ENCODE measurements at places on chromosomes 1 and 21.

- DNase-seq, result no peak
Observed at GRCh38 chr1:75616436-75617433, 5.8 kb upstream of the SLC44A5 start.

DNA sequence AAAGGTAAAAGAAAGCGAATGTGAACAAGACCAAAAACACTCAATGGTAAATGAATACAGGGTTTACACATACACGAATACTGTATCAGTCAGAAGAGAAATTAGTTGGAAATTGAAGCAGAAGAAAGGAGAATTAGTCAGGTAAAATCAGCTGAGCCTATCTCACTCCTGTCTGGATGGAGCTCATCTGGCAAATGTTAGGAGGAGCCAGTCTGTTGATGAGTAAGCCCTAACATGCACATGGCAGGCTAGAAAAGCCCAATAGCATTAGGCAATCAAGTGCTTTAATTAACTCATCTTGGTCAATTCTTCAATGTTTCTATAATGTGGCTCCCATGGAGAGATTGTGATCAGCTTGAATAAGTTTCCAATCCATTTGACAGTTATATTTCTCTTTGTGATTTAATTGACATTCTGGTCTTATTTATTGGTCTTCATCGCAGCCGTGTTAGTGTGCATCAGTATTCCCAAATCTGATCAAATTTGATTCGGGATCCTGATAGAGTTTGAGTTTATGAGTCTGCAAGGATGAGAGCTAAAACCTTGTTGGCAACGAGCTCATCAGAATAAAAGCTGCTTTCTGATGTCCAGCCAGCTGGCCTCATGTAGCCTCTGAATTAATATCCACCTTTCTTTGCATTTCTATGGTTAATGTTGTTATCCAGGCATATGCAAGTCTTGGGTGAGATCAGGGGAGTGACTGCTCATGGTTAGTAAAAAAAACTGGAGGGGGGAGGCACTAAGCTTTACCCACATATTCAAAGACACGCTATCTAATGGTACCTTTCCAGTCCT lies 22.1 kb upstream of the KCNA10 start:
- no peak for DNase-seq

GRCh38 chr1:236204039-236204438 lies 61.7 kb downstream of the GPR137B start:
- DNase-seq, result no peak

- no peak for DNase-seq
Observed at GRCh38 chr1:227416156-227416830, 98.0 kb upstream of the CDC42BPA start.

GRCh38 chr1:177274687-177275211 lies 104.0 kb downstream of the BRINP2 start:
- DNase-seq, result no peak

DNA sequence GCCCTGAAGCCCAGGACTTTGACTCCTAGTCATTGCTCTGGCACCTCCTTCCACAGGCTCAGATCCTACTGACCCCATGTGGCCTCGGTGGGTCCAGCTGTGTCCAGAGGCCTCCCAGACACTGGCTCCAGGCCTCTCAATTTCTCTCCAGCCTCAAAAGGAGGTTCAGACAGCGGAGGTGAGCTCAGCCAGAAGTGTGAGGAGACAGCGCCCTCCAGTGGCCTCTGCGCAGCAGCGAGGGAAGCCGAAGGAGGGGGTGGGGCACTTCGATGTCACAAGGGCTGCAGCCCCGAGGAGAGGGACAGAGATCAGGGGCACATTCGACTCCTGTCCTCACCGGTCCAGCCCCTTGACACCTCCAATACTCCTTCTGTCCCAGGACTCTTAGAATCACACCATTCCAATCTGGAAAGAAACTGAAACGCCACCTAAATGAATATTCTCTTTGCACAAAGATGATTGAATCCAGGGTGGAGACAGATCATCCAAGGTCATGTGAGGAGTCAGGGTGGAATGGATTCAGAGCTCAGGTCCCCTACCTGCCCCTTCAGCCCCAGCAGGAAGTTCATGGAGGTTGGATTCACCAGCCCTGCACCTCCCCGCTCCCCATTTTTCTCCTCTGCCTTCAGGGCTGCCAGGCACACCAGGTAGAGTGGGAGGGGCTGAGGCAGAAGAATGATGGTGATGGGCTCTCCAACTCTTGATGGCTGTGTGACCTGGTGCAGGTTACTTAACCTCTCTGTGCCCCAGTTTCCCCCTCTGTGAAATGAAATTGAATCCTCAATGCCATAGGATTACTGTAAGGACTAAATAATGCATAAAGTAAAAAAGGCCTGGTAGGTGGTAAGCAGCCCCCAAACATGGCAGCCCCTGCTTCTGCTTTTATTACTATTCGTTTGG lies 34.8 kb upstream of the ZBTB40 start:
- DNase-seq, result peak; percentile 85

DNA sequence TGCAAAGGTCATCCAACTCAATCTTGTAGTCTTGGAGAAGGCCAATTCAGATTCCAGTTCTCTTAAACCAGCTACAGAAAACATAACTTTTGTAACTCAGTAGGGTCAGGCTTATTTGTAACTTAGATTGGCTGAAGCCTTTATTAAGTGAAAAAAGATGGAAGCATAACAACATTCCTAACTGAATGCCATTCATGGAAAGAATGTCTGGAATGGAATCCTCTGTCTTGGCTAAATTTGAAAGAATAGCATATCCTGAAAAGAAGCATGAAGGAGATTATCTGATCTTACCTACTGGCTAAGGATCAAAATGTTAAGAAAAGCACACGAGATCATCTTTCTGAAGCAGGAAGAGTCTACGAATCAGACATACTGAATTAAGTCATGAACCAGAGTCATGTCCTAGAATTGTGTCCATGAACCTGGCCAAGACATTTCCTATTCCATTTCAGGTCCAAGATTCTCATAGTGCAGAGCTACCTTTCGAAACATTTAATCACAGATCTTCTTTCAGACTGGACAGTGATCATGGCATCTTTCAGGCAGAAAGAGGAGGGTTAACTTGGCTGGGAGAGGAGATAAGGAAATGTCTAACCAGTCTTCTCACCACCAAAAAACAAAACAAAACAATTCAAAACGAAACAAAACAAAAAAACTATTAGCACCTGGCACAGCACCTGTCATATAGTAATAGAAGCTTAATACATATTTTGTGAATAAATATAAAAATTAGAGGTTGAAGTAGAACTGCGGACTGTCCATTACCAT lies 75.6 kb downstream of the XCL2 start:
- DNase-seq, result no peak

- DNase-seq, result no peak
Observed at GRCh38 chr1:30409476-30410152, 313.8 kb downstream of the MATN1 start.

GRCh38 chr1:56811331-56811730 lies 7.9 kb downstream of the FYB2 start:
- no peak for DNase-seq

DNA sequence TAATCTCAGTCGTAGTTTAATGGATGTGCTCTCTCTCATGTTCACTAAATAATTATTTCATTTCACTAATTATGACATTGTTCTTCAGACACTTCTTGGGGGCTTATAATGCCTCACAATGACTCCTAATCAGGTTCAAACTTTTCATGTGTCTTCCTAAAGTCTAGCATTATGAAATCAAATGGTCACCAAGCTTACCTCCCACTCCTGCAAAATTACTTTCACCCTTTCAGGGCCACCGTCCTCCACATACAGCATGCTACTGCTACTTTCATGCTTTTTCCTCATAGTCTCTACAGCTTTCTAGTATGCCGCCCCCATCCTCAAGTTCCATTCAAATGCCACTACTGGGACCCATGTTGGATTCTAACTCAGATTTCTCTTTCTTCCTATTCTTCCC lies 59.8 kb upstream of the C1orf53 start:
- no peak for DNase-seq

GRCh38 chr1:98388441-98388840 lies 273.1 kb upstream of the SNX7 start:
- no peak for DNase-seq

DNA sequence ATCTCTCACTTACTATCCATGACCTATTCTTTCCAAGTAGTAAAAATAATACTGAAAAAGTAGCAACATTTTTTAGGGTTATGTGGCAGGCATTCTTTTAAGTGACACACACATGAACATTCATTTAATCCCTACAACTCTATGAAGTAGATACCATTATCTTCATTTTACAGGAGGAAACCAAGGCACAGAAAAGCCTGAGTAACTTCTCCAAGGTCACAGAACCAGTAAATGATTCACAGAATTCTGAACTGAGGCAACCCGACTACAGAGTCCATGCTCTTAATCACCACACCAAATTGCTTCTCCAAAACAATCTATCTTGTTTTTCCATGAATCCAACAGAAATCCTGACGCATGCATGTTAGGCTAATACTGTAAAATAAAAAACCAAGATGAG lies 17.5 kb downstream of the FUBP1 start:
- DNase-seq, result no peak

- DNase-seq, result no peak
Observed at GRCh38 chr1:36776948-36777831, 257.1 kb downstream of the GRIK3 start.

DNA sequence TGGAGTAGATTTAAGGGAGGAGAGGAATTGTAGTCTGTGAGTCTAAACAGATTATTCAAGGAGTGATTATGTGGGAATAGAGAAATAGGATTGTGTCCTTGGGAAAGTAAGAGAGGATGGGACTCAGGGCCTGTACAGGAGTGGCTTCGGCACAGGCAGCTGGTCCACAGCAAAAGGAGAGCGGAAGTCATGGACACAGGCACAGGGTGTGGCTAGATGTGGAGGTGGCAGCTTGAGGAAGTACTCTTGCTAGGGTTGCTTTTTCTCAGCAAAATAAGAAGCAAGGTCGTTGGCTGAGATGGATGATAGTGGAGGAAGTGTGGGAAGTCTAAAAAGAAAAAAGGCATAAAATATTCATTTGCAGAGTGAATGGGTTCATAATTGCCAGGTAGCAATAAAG lies 18.5 kb upstream of the ZNF648 start:
- DNase-seq, result no peak

DNA sequence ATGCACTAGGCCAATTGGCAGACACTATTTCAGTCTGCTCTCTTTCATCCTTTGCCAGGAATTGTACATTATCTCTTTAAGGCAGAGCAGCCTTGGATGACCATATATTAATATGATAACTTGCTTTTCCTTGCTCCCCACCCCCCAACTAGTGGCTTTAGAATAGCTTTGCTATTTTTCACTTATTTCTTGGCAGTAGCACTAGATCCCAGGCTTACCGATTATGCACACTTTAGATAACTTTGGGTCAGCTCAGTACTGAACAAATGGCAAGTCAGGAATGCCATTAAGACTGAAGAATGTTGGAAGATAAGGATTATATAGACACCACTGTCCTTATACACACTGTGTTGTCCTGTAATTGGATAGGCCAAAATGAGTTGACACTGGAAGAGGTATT lies 146.4 kb downstream of the FGGY start:
- no peak for DNase-seq

- no peak for DNase-seq
Observed at GRCh38 chr21:14686466-14687267, 140.6 kb upstream of the SAMSN1 start.

- no peak for DNase-seq
Observed at GRCh38 chr1:10679496-10680220, 116.8 kb downstream of the CASZ1 start.

DNA sequence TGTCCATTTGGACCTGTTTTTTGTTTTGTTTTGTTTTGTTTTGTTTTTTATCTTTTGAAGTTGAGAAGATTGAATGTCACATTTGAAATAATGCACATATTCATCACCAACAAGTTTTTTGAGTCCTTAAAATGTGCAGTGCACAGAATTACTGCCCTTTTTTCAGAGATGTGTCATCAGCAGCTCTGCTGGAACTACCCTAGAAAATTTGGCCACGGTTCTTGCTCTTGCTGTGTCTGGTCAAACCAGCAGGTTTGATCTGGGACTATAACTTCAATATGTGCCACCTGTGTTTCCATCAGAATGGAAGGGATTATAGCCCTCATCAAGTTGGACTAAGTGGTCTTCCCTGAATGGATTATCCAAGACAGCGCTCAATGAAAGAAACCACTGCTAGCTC lies 24.1 kb upstream of the CNN3 start:
- DNase-seq, result no peak

DNA sequence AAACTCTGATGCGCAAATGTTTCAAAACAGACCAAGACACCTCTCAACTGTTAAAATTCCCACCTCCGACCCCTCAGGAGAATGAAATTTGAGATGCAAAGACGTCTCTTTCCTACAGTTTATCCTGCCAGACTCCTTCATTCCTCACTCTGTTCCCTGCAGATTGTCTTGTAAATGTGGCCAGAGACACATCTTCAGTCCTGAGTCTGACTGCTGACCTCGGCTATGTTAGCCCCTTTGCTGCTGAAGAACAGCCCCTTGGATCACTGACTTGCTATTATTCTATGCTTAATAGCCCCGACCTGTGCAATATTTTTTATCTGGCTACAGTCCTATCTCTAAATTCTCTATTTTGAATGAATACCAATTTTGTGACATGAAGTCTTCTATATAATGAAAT lies 16.6 kb upstream of the ESRRG start:
- no peak for DNase-seq

- no peak for DNase-seq
Observed at GRCh38 chr1:95655321-95656020, 421.5 kb downstream of the RWDD3 start.

DNA sequence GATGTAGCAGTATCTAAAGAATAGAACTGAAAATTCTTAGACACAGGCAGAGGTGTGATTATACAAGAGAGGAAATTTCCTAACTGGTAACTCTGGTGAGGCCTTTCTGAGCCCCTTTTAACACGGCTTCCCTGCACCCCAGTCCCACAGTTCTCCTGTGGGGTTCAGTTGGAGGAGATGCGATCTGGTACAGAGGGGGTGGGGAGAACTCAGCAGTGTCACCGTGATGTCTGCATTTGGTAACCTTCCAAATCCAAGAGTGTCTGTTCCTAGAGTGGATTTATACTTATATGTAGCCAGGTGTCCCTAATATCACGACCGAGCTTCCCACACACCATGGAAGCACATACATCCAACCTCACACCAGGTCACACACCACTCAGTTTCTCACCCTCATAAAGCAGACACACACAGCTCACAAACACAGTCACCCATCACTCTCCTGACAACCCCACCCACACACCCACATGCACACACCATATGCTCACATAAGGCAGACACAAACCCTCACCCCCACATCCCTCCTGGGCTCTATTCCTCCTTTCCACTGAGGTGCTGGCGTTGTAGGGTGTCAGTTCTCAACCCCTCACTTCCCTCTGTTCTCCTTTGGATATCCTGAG lies 48.5 kb downstream of the RHBG start:
- DNase-seq, result no peak

DNA sequence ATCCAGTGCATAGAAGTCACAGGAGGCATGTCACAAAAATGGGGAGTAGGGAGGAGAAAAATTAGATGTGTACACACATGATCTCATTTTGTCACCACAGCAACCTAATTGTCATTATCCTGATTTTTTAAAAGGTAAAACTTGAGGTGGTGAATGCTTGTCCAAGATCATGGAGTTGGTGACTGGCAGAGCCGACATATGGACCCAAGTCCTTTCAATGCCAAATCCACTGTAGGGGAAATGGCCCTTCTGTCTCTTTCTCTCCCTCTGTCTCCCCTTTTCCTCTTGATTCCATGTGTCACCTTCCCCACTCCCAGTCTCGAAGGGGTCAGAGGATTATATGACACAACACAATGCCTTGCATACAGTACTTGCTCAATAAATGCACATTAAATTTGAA lies 65.7 kb upstream of the JUN start:
- no peak for DNase-seq

GRCh38 chr1:114091711-114092110 lies 62.0 kb downstream of the SYT6 start:
- DNase-seq, result no peak

- no peak for DNase-seq
Observed at GRCh38 chr1:212267460-212267859, 17.8 kb upstream of the PPP2R5A start.

GRCh38 chr1:53332186-53332564 lies 4.3 kb upstream of the LRP8 start:
- DNase-seq, result no peak

Measured in activated CD4-positive, alpha-beta T cell treated with anti-CD3 and anti-CD28 coated beads, Interleukin-2, amount 50 U/mL, for 48 hours (primary cell).